ENCODE measurements at places on chromosomes 7 and 10.

DNA sequence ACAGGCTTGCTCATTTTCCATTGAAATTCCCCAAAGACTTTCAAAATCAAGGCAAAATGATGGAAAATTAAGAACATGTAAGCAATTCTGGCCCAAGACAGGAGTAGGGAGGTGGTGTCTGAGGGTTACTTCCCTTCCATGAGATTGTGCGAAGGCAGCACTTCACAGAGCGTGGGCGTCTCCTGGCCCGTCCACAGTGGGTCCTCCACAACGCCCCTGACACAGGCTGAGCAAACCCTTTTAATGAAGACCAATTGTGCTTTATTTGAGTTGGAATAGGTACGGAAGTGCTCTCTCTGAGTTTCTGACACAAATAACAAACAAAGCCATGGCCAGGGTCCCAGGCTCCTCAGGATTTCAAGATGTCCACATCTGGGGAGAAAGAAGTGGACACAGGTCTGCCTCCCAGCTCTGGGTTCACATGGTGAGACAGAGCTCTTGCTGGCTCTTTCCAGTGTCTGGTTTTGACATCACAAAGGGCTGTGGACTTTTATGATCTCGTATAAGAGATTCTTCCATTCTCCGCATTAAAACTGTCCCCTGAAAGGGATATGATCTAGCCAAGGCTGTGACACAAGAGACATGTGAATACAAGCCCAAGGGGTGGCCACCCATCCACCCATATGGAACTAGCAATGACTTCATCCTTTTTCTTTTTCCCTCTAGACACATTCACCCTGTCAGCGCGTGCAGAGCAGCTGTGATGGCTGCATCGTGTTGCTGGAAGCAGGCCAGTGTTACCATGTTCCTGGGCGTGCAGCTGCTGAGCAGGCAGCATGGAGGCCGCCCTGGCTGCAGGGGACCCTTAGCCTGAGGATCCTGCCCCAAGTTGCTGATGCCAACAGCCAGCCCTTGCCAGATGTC is 145.6 kb downstream of the ADAM12 start:
- peak; percentile 80 for DNase-seq

DNA sequence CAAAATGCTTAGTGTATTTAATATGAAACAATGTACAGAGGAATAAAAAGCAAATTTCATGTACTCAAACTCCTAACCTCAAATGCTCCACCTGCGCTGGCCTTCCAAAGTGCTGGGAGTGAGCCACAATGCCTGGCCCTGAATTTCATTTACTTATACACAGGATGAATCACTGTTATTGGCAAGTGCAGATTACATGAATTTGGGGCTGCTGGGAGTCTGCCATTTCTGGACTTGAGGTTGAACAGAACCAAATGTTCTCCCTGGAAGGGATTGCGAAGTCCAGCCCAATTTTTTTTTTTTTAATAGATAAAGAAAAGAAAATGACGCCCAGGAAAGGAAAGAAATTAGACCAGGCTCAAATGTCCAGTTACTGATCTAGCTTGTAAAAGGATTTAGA is 6.8 kb upstream of the CSTF2T start:
- DNase-seq, result no peak

- DNase-seq, result no peak
These were observed 64.2 kb downstream of the BICC1 start for GRCh38 chr10:58576751-58577436.

DNA sequence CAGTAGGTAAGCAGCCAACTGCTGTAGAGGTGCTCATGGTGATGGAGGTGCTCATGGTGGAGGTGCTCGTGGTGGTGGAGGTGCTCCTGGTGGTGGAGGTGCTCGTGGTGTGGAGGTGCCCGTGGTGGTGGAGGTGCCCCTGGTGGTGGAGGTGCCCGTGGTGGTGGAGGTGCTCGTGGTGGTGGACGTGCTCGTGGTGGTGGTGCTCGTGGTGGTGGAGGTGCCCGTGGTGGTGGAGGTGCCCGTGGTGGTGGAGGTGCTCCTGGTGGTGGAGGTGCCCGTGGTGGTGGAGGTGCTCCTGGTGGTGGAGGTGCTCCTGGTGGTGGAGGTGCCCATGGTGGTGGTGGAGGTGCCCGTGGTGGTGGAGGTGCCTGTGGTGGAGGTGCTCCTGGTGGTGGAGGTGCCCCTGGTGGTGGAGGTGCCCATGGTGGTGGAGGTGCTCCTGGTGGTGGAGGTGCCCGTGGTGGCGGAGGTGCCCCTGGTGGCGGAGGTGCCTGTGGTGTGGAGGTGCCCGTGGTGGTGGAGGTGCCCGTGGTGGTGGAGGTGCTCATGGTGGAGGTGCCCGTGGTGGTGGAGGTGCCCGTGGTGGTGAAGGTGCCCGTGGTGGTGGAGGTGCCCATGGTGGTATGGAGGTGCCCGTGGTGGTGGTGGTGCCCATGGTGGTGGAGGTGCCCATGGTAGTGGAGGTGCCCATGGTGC is 517.3 kb downstream of the PTPRN2 start:
- DNase-seq, result no peak

GRCh38 chr10:99659868-99660366 is 608 bp downstream of the ENTPD7 start:
- DNase-seq, result peak; percentile 18

DNA sequence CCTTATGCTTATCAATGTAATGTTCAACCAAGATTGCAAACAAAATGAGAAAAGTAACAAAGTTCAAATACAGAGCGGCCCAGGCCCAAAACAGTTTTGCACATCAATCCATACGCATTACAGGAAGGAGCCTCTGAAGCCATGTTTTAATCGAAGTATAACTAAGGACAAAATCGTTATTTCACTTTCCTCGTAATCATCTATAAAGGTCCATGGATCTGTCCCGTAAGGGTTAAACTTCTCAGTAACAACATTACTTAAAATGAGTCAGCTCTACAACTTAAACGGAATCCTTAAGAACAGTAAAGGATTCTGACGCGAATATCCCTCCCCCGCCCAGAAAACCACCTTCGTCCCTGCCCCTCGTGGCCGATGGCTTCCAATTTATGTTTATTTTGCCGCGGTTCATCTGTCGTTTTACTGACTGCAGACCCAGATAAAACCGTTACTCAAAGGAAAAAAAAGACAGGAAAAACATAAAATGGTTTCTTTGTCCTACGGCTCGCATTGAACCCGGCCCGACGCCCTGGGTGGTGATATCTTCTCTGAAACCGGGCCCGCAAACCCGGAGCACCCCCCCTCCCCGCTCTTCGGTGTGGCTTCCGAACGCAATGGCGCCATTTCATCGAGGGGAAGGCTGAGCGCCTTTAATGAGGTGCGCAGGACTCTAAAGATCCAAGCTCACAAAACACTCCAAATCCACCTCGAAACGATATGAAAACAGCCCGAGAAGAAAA is 1.1 kb downstream of the HNRNPA2B1 start:
- peak; percentile 61 for DNase-seq

DNA sequence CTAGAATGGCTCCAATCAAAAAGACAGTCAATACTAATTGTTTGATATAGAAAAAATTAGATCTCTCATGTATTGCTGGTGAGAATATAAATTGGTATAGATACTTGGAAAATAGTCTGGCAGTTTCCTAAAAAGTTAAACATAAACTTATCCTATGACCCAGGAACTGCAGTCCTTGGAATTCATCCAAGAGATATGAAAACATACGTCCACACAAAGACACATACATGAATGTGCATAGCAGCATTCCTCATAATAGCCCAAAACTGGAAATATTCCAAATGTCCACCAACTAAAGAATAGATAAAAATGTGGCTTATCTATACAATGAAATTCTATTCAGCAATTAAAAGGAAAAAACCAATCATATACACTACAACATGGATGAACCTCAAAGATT is 128.4 kb downstream of the ZFAND4 start:
- no peak for DNase-seq

GRCh38 chr7:148253629-148254028 is 336.9 kb upstream of the C7orf33 start:
- DNase-seq, result no peak

DNA sequence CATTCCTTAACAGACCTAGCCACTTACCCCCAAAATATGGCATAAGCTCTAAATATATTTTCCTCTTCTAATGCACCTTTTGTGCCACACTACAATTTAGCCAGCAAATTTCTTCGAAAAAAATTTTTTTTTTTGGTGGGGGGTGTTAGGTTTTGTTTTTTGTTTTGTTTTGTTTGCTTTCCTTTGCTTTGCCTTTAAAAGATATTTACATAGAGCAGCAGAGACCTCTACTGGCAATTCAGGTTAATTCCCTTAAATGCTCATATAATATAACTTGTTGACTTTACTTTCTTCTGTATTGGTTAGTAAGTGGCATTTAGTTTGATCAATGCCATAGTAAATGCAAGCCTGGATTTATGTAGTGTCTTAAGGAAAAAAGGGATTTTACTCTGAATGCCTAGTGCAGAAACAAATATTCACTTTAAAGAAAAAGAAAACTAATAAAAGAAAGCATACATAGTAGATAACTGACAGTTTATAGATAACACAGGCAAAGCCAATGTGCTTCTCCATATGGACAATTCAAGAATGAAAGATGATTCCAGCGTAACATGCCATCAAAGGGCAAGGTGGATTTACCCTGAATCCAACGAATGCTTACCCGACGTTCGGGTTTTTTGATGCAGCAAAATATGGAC is 1250.6 kb downstream of the GATA3 start:
- DNase-seq, result no peak

GRCh38 chr7:137625197-137625596 is 221.6 kb downstream of the DGKI start:
- DNase-seq, result no peak

All from SK-N-SH (cell line).